ENCODE measurements at places on chromosomes 4 and X. TPM values are rescaled to one million over a fixed set of nuclear protein-coding genes. Genes with fewer than 3 reads are reported as not detected.

Gene TSPAN5
- 13.3 TPM for total RNA-seq

Gene SOWAHB
- total RNA-seq: 0.05 TPM

Gene TLL1
- total RNA-seq: 0.19 TPM

Gene TNIP3
- total RNA-seq: 0.12 TPM

Gene GAGE12H
- total RNA-seq: not detected
